ENCODE measurements at places on chromosomes 16 and 17.

DNA sequence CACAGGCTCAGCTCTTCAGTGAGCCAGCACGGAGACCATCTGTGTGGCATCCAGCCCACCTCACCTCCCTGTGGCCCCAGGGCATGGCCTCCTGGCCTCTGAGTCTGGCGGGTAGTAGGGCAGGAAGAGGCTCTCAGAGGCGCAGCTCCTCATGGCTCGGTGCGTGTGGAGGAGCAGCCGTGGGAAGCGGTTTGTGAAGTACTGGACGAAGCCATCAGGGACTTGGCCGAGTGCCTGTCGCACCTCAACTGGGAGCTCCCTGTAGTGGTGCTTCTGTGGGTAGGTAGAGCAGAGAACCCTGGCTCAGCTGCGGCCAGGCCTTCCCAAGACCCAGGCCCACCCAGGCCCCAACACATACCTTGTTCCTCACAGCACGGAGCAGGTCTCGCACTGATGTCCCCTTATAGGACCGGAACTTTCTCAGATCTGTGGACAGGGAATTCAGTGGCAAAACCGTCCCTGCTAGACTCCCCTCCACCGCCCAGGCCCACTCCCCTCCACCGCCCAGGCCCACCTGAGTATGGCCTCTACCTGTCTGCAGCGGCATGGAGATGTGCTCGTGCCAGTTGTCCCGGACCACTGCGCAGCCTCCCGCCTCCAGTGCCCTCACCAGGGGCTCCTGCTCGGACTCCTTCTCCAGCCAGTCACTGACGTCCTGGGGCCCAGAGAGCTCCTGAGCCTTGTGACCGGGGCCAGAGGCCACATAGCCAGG lies 12.2 kb downstream of the PLK1 start:
- peaks cover 8% of the 10 kb centered on the region for H3K4me1 ChIP-seq
- no peaks in the 10 kb centered on the region for H3K27me3 ChIP-seq
- DNase-seq: no peak

DNA sequence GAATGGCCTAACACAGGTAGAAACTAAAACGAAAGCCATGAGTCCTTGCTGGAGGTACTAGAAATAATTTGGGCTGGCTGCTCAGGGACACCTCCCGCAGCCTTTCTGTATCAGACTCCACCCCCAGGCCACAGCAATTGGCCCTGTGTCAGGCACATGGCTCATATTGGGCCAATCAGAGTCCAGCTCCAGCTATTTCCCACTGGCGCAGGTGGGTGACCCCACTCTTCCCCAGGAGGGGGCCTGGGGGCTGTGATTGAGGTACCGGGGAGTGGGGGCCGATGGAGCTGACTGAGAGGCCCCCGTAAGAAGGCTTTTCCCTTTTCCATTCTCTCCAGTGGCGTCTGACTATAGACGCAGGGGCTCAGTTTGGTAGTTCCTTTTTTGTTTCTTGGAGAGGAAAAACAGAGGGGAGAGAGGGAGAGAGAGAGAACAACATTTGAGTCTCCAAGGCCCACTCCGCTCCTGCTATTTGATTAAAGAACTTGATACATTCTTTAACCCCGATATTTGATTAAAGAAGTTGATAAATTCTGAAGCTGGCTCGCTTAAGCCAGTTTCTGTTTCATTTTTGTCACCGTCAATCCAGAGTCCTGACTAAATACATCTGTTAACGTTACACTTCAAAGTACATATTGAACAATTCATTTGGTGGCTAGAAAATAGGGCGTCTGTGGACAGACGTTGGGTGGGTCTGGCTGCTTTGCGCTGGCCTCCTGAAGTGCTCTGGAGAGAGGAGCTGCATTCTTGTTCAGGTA lies 26.3 kb downstream of the FOXL1 start:
- H3K27ac ChIP-seq: no peak overlapping the region
- H3K4me1 ChIP-seq: peaks cover 3% of the 10 kb centered on the region
- peaks cover 8% of the 10 kb centered on the region for H3K27me3 ChIP-seq
- H3K4me3 ChIP-seq: peak overlapping the region; percentile 69

GRCh38 chr17:39981207-39981741 lies 667 bp downstream of the PSMD3 start:
- no peaks in the 10 kb centered on the region for H3K27me3 ChIP-seq
- no peak for DNase-seq
- H3K36me3 ChIP-seq: peaks cover 26% of the 10 kb centered on the region
- peak overlapping the region; percentile 97 for H3K27ac ChIP-seq

DNA sequence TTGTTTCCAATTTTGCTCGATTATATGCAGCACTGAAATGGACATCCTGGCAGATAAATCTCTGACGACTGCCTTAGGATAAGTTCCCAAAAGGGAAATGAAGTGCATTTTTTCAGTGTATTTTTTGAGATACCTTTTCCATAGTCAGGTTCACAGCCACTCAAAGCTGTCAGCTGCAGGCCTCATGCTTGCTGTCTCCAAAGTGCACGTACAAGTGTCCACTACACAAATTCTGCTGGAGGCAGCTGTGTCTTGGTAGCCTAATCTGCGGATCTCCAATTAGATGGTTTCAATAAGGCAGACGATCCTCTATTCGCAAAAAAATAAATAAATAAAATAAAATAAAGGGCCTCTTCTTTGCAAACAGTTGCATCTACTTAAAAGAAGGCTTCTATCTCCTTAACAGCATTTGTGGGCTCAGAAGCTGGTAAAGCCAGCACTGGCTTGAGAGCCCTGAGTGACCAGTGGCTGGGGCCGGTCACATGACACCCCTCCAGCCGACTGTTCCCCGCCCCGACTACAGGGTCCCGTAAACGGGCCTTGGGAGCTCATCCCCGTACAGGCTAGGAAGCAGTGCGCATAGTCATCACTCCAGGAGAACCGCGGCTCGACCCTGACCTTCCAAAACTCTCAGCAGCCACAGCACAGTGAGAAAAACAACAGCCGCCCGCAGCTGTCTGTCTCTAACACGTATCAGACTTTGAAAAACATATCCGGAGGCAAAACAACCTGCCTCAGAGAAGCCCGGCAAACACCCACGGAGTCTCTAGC lies 18.8 kb downstream of the RPH3AL start:
- no peaks in the 10 kb centered on the region for H3K36me3 ChIP-seq
- no peak for DNase-seq
- peak overlapping the region; percentile 9 for H3K4me3 ChIP-seq
- peaks cover 68% of the 10 kb centered on the region for H3K4me1 ChIP-seq
- no peaks in the 10 kb centered on the region for H3K27me3 ChIP-seq

DNA sequence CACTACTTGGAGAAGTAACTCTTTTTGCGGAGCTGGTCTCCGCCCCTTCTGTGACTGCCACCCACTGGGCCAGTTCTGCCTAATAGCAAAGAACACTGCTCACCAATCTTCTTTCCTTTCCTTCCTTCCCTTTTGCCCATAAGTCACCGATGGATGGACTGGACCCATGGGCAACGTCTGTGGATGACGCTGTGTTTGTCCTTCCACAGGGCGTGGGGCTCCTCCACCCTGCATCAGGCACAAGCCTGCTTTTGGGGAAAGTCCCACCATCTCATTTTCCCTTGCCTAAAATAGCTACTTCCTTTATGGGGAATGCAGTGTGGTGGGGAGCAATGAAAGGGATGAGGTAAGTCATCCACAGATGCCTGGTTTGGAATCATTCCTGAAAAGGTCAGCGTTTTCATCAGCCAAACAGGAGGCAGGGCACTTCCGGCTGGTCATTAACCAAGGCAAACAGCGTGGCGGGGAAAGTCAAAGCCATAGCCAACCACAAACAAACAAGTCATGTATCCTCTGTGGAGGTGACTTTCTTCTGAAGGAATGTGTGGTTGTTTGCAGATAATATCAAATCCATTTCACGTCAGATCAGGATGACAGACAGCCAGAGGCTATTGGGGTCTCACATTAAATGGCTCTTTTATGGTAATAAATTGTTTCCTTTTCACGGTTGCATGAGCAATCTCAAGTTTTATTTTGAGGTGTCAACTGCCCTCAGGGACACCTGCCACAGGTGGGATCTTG lies 30.7 kb upstream of the MED9 start:
- DNase-seq: no peak
- H3K4me1 ChIP-seq: no peaks in the 10 kb centered on the region
- H3K27me3 ChIP-seq: no peaks in the 10 kb centered on the region
- no peaks in the 10 kb centered on the region for H3K36me3 ChIP-seq
- no peak overlapping the region for H3K27ac ChIP-seq
- no peak overlapping the region for H3K4me3 ChIP-seq

- no peaks in the 10 kb centered on the region for H3K36me3 ChIP-seq
- peak; percentile 19 for DNase-seq
- H3K4me1 ChIP-seq: peaks cover 7% of the 10 kb centered on the region
- no peak overlapping the region for H3K27ac ChIP-seq
Measured at GRCh38 chr17:44159519-44160210, 10.8 kb upstream of the ASB16 start.

DNA sequence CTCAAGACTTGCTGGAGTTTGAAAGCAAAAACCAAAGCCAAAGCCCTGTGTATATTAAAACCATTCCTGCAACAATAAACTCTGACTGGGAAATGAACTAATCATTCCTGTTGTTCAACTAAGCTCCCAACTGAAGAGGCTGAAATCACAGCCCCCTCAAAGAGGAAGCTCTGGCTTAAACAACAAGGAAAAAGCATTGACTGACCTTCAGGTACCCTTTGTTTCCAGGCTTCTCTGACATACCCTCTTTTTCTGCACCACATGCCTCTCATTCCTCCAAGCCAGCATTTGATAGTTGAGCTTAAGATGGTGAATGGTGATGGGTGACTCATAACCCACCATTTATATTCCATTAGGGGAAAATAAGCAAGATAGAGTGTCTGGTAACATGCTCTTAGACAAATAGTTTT lies 470.9 kb upstream of the SOX9 start:
- H3K27ac ChIP-seq: no peak overlapping the region
- H3K27me3 ChIP-seq: no peaks in the 10 kb centered on the region
- no peaks in the 10 kb centered on the region for H3K36me3 ChIP-seq
- H3K4me1 ChIP-seq: no peaks in the 10 kb centered on the region

- no peaks in the 10 kb centered on the region for H3K4me1 ChIP-seq
- DNase-seq: no peak
- no peaks in the 10 kb centered on the region for H3K36me3 ChIP-seq
Measured at GRCh38 chr17:55829995-55830612, 79.3 kb downstream of the PCTP start.

- no peaks in the 10 kb centered on the region for H3K36me3 ChIP-seq
- no peak overlapping the region for H3K4me3 ChIP-seq
- H3K27ac ChIP-seq: no peak overlapping the region
- no peak for DNase-seq
- no peaks in the 10 kb centered on the region for H3K4me1 ChIP-seq
Measured at GRCh38 chr16:73015612-73016487, 32.1 kb downstream of the ZFHX3 start.

GRCh38 chr16:28521436-28521835 lies 14.8 kb upstream of the IL27 start:
- H3K27me3 ChIP-seq: no peaks in the 10 kb centered on the region
- no peak overlapping the region for H3K27ac ChIP-seq
- no peak for DNase-seq
- H3K4me1 ChIP-seq: peaks cover 4% of the 10 kb centered on the region
- no peak overlapping the region for H3K4me3 ChIP-seq

- H3K27ac ChIP-seq: no peak overlapping the region
- peak; percentile 26 for DNase-seq
- H3K36me3 ChIP-seq: no peaks in the 10 kb centered on the region
- H3K27me3 ChIP-seq: no peaks in the 10 kb centered on the region
Measured at GRCh38 chr17:66542129-66542966, 239.9 kb downstream of the PRKCA start.

GRCh38 chr17:35726127-35726952 lies 5.1 kb upstream of the RASL10B start:
- no peak overlapping the region for H3K27ac ChIP-seq
- no peak overlapping the region for H3K4me3 ChIP-seq
- peaks cover 12% of the 10 kb centered on the region for H3K4me1 ChIP-seq
- DNase-seq: no peak

DNA sequence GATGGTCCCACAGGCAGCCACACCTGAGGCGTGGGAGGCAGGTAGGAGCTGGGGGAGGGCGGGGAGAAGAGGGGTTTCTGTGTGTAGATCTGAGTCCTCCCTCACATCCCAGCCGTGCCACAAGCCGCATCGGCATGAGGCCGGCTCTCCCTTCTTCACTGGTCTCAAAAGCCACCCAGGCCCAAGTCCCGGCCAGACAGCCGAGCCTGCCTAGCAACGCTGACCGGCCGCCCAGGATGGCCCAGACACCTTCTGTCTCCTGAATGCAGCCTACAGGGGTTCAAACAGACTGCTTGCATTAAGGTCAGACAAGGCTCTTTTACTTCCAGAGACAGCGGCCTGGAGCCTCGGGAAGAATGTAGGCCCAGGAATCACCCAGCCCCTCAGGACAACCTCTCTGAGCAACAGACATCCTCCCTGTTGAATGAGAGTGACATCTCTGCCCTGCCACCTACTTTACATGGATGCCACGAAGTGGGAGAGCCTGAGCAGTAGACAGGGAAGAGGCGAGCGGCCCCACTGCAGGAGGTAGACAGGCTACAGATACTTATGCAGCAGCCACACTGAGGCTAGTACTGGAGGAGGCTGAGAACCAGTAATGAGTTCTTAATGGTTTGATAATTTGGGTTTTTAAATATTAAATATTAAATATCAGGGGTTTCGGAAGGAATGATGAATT lies 69.6 kb downstream of the N4BP1 start:
- no peaks in the 10 kb centered on the region for H3K27me3 ChIP-seq
- H3K27ac ChIP-seq: no peak overlapping the region
- no peak overlapping the region for H3K4me3 ChIP-seq
- peaks cover 38% of the 10 kb centered on the region for H3K36me3 ChIP-seq

GRCh38 chr17:42520540-42520951 lies 15.5 kb upstream of the NAGLU start:
- H3K4me3 ChIP-seq: no peak overlapping the region
- no peak overlapping the region for H3K27ac ChIP-seq
- peaks cover 7% of the 10 kb centered on the region for H3K36me3 ChIP-seq
- peak; percentile 24 for DNase-seq

DNA sequence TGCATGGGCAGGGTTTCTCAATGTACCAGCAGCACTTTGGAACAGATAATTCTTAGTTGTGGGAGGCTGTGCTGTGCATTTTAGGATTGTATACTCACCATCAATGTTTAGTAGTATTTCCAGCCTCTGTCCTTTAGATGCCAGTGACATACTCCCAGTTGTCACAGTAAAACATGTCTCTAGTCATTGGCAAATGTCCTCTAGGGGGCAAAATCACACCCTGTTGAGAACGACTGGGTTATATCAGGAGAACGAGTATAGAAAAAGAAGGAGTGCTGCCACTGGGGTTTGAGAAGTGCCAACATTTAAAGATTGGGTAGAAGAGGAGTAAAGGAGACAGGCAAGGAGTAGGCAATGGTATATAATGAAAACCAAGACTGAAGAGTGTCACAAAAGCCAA lies 37.9 kb upstream of the SMIM36 start:
- peaks cover 5% of the 10 kb centered on the region for H3K27me3 ChIP-seq
- H3K4me1 ChIP-seq: no peaks in the 10 kb centered on the region
- H3K4me3 ChIP-seq: no peak overlapping the region
- no peak overlapping the region for H3K27ac ChIP-seq
- no peaks in the 10 kb centered on the region for H3K36me3 ChIP-seq

GRCh38 chr16:56558024-56558747 lies 6.7 kb upstream of the MT4 start:
- no peak for DNase-seq
- H3K4me1 ChIP-seq: no peaks in the 10 kb centered on the region
- peaks cover 16% of the 10 kb centered on the region for H3K27me3 ChIP-seq
- H3K36me3 ChIP-seq: no peaks in the 10 kb centered on the region
- no peak overlapping the region for H3K4me3 ChIP-seq

All from CD4-positive, alpha-beta T cell (primary cell).